Thoracic aorta (tissue), 2 donors: ENCODE measurements at places on chromosomes 7 and 10. TPM values are rescaled to one million over a fixed set of nuclear protein-coding genes. Genes with fewer than 3 reads are reported as not detected.

CHN2 gene
- total RNA-seq = 22.6 TPM

GRCh38 chr7:4274286-4274685, 407.8 kb upstream of the FOXK1 start:
- no peaks in the 10 kb centered on the region for H3K27me3 ChIP-seq
- H3K4me3 ChIP-seq = no peak overlapping the region
- H3K27ac ChIP-seq = no peak overlapping the region
- DNase-seq = no peak
- no peaks in the 10 kb centered on the region for H3K36me3 ChIP-seq

DNA sequence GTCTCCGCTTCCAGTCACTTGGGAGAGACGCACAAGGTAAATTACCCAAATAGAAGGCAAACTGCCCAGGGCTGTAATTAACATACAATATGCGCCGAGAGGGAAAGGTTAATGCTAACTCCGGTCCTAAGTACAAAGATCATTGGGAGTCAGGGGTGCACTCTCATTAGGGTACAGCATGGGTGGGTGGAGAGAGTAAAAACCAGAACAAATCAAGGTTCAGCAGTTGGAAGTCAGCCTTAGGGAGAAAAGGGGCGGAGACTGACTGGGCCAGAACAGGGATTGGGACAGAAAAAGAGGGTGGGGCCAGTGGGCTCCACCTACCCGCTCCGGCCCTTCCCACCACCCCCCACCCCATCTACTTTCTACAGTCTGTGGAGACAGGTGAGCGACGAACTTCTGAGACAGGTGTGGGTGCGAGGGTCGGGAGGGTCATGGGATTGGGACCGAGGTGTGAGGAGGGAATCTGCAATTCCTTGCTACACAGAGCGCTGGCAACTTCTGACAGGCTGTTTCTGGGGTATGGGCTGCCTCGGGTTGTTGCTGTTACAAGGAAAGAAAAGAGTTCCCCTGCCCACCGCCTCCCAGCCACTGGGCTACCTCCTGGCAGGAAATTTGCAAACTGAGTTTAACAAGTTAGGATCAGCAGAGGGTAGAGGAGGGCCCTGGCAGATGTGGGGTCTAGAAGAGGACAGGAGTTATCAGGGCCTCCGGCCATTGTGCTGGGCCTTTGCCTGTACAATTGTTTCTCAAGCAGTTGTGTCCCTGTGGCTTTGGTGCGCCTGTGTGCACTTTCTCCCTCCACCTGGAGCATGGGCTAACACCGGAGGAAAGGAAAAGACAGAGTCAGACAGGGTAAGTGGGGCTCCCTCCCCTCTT, at the start of gene TMEM139:
TSS of gene TMEM139 (plus strand) at position 368 of the 879 bp plus-strand sequence. CDS start 1,000 bp downstream, outside the sequence.
- no peaks in the 10 kb centered on the region for H3K27me3 ChIP-seq
- no peaks in the 10 kb centered on the region for H3K36me3 ChIP-seq
- no peak within 1 kb of the TSS for H3K27ac ChIP-seq

GRCh38 chr10:66366163-66366562, 559.7 kb upstream of the LRRTM3 start:
- H3K27me3 ChIP-seq = no peaks in the 10 kb centered on the region
- no peak for DNase-seq
- H3K36me3 ChIP-seq = no peaks in the 10 kb centered on the region
- no peak overlapping the region for H3K4me3 ChIP-seq

CYP26C1 gene
- total RNA-seq = not detected

GRCh38 chr10:14087566-14087965, 243.2 kb downstream of the FRMD4A start:
- no peak overlapping the region for H3K27ac ChIP-seq
- no peaks in the 10 kb centered on the region for H3K36me3 ChIP-seq
- no peaks in the 10 kb centered on the region for H3K27me3 ChIP-seq
- H3K4me3 ChIP-seq = no peak overlapping the region
- peaks cover 19% of the 10 kb centered on the region for H3K4me1 ChIP-seq

GRCh38 chr7:155395176-155395797, 62.6 kb upstream of the EN2 start:
- H3K27ac ChIP-seq = no peak overlapping the region
- no peaks in the 10 kb centered on the region for H3K36me3 ChIP-seq
- H3K27me3 ChIP-seq = no peaks in the 10 kb centered on the region
- H3K4me1 ChIP-seq = no peaks in the 10 kb centered on the region
- H3K4me3 ChIP-seq = no peak overlapping the region
